ENCODE measurements at places on chromosomes 3 and 15. TPM values are rescaled to one million over a fixed set of nuclear protein-coding genes. Genes with fewer than 3 reads are reported as not detected.

The NAALADL2 gene
- total RNA-seq, result 33.3 TPM

The GOLGA8G gene
- total RNA-seq, result not detected

The TTC23 gene
- 26.9 TPM for total RNA-seq

The TMCO5A gene
- not detected for total RNA-seq

The OIP5 gene
- total RNA-seq, result 5.1 TPM

The FXR1 gene
- total RNA-seq, result 179 TPM

The GP5 gene
- total RNA-seq, result under 0.01 TPM

The ZNF501 gene
- total RNA-seq, result 9.5 TPM

The ADAMTS17 gene
- 5.0 TPM for total RNA-seq

The CCR3 gene
- 0.13 TPM for total RNA-seq

The MKRN3 gene
- not detected for total RNA-seq

The WDR76 gene
- 19.5 TPM for total RNA-seq

The CTDSPL gene
- total RNA-seq, result 36.1 TPM

The ROBO2 gene
- total RNA-seq, result 1.1 TPM

The RLBP1 gene
- not detected for total RNA-seq

The PATL2 gene
- 0.78 TPM for total RNA-seq

The PAQR9 gene
- under 0.01 TPM for total RNA-seq
